Natural killer cell treated with Interleukin-12 subunit alpha and Interleukin-12 subunit beta and Interleukin-15 and Interleukin-18, amount 100 ng/mL, for 72 hours (primary cell): ENCODE measurements at places on chromosomes 1 and 21. TPM values are rescaled to one million over a fixed set of nuclear protein-coding genes. Genes with fewer than 3 reads are reported as not detected.
A peak's percentile ranks its signal among the peaks of the same experiment; 100 is the strongest.

- H3K4me3 ChIP-seq: no peak overlapping the region
- H3K27ac ChIP-seq: no peak overlapping the region
- peaks cover 3% of the 10 kb centered on the region for H3K4me1 ChIP-seq
Observed at GRCh38 chr1:200242110-200243041, 167.5 kb downstream of the ZNF281 start.

GRCh38 chr1:31920956-31921355, 17.2 kb downstream of the PTP4A2 start:
- peak overlapping the region; percentile 91 for H3K27ac ChIP-seq
- peaks cover 65% of the 10 kb centered on the region for H3K4me1 ChIP-seq
- no peak for DNase-seq
- H3K36me3 ChIP-seq: peaks cover 27% of the 10 kb centered on the region

DNA sequence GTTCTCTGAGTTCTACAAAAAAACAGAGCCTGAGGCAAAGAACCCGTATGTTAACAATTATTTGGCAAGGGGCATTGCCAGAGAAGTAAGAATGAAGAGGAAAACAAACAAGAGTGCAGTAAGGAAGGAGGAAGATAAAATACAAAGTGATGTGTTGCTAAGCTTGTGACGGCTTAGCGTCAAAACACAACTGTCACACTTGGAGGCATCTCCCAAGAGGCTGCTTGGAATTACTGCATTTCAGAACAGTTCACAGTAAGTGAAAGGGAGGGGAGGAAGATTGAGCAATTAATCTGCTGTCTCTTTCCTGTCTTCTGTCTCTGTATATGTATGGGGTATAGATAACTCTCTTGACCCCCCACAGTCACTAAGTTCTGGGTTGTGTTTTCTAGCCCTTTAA, 1017.0 kb upstream of the TMPRSS15 start:
- no peak for DNase-seq
- H3K27me3 ChIP-seq: no peaks in the 10 kb centered on the region
- H3K27ac ChIP-seq: no peak overlapping the region
- no peaks in the 10 kb centered on the region for H3K4me1 ChIP-seq
- H3K36me3 ChIP-seq: peaks cover 10% of the 10 kb centered on the region
- no peak overlapping the region for H3K4me3 ChIP-seq

DNA sequence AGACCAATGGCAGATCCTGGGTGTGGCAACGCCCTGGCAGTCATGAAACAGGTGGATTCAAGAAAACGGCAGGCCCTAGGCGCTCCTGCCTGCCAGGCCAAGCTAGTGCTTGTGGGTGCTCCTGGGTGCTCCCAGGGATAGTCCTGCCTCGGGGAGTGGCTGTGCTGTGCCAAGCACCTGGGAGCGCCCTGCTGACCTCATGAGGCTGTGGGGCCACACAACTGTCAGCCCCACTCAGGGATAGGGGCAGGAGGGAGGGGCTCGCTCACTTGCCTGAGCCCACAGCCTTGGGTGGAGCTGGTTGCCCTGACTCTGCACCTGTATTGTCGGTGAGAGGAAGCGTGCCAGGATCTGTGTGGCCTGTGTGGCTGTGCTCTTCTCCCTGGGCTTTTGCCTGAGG, 9.4 kb downstream of the SNAP47 start:
- no peak overlapping the region for H3K4me3 ChIP-seq
- H3K4me1 ChIP-seq: peaks cover 30% of the 10 kb centered on the region
- H3K27me3 ChIP-seq: no peaks in the 10 kb centered on the region
- H3K36me3 ChIP-seq: peaks cover 4% of the 10 kb centered on the region
- peak; percentile 44 for DNase-seq

GRCh38 chr1:33086384-33086850, 5.5 kb downstream of the AZIN2 start:
- no peaks in the 10 kb centered on the region for H3K36me3 ChIP-seq
- H3K27ac ChIP-seq: no peak overlapping the region
- H3K27me3 ChIP-seq: no peaks in the 10 kb centered on the region
- peak; percentile 70 for DNase-seq
- H3K4me1 ChIP-seq: peaks cover 43% of the 10 kb centered on the region
- H3K4me3 ChIP-seq: no peak overlapping the region

- no peaks in the 10 kb centered on the region for H3K4me1 ChIP-seq
- no peaks in the 10 kb centered on the region for H3K27me3 ChIP-seq
- no peak for DNase-seq
- no peak overlapping the region for H3K27ac ChIP-seq
- H3K4me3 ChIP-seq: no peak overlapping the region
Observed at GRCh38 chr21:23542097-23542496, 2065.2 kb downstream of the MRPL39 start.

DNA sequence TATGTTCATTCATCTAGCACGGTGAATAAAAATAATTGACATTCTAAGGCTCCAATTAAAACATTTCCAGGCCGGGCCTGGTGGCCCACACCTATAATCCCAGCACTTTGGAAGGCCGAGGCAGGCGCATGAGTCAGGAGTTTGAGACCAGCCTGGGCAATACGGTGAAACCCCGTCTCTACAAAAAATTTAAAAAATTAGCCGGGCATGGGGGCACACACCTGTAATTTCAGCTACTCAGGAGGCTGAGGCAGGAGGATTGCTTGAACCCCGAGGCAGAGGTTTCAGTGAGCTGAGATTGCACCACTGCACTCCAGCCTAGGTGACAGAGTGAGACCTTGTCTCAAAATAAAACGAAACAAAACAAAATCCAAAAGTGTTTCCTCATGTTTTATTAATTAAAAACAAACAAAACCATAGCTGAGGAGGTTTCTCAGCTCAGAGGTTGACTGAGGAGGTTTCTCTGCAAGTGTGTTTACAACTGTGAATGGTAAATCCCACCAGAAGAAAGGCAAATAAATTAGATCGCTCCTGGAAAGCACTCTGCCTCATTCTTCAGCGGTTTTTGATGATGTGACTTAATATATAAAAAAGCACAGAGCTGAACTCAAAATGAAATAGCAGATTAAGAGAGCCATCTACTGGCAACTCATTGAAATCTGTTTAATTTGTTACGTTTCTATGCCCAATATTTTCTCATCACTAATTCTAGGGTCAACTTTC, 37.7 kb upstream of the ATG4C start:
- no peak for DNase-seq
- H3K27ac ChIP-seq: no peak overlapping the region
- H3K4me3 ChIP-seq: no peak overlapping the region

DNA sequence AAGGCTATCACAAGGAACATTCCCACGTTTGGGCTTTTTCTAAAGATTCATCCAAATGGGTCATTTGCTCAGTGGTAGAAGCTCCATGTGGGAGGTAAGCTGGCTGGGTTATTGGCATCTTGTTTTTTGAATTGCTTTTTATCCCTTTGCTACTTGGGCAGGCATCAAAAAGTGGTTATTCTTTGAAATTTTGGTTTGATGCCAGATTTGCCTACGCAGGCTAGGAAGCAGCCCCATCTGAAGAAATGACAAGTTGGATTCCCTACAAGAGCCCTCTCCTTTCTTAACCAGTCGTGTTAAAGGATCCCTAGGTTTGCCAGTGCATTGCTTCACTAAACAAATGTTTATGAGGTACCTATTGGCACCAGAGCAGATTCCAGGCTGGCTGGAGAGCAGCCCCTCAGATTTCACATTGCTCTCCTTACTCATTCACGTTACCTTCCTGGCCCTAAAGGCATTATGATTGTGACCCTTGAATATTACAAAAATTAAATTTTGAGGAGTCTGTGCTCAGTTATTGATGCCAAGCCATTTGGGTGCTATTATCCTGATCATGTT, 38.8 kb downstream of the ARID1A start:
- H3K4me3 ChIP-seq: peak overlapping the region; percentile 12
- no peak for DNase-seq
- H3K36me3 ChIP-seq: peaks cover 39% of the 10 kb centered on the region
- no peak overlapping the region for H3K27ac ChIP-seq

The MFSD2A gene
- total RNA-seq: 41.4 TPM

The CFHR1 gene
- not detected for total RNA-seq
